ENCODE measurements at places on chromosomes 4 and X.

- peak; percentile 93 for DNase-seq
Measured at GRCh38 chrX:130170752-130171445, 863 bp upstream of the RAB33A start.

GRCh38 chr4:98605216-98605615 lies 53.2 kb downstream of the TSPAN5 start:
- no peak for DNase-seq

GRCh38 chrX:123084797-123085196 lies 99.3 kb upstream of the GRIA3 start:
- DNase-seq: no peak

- DNase-seq: no peak
Measured at GRCh38 chrX:120746153-120746552, 116.3 kb upstream of the C1GALT1C1 start.

DNA sequence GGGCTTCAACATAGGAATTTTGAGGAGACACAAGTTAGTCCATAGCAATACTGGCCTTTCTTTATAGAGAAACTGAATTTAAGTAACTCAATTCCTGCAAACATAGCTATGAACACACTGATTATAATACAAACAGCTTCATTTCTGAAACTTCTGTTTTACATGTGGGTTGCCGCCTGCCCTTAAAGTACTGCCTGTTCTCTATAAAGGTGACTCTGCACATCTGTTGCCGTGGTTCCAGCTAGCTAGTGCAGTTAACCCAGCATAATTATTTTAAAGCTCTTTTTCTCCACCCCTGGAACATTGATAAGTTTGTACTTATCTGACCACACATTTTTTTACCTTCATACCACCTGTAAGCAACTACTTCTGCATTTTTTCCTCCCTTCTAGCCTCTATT lies 177.6 kb downstream of the NWD2 start:
- no peak for DNase-seq

GRCh38 chr4:187602339-187603092 lies 393.1 kb upstream of the ZFP42 start:
- no peak for DNase-seq

GRCh38 chrX:84046403-84046984 lies 141.5 kb downstream of the RPS6KA6 start:
- peak; percentile 9 for DNase-seq

- no peak for DNase-seq
Measured at GRCh38 chr4:158949099-158949498, 153.8 kb upstream of the RAPGEF2 start.

GRCh38 chr4:51868449-51868847 lies 25.5 kb downstream of the DCUN1D4 start:
- DNase-seq: no peak

DNA sequence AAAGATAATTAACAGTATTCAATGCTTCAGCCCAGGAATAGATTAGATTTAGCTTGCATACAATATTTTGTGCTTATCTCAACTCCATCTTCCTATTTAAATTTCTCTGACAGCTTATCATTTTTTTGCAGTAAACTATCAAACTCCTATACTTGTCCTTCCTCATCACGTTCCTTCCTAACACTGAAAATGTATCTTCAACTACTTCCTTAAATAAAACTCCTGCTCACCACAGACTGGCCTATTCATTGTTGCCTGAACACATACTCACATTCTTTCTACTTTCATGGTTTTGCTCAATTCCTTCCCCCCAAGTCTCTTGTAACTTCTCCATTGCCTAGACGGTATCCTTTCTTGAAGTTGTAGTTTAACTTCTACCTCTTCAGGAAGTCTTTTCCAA lies 28.5 kb upstream of the PTPN13 start:
- DNase-seq: no peak

DNA sequence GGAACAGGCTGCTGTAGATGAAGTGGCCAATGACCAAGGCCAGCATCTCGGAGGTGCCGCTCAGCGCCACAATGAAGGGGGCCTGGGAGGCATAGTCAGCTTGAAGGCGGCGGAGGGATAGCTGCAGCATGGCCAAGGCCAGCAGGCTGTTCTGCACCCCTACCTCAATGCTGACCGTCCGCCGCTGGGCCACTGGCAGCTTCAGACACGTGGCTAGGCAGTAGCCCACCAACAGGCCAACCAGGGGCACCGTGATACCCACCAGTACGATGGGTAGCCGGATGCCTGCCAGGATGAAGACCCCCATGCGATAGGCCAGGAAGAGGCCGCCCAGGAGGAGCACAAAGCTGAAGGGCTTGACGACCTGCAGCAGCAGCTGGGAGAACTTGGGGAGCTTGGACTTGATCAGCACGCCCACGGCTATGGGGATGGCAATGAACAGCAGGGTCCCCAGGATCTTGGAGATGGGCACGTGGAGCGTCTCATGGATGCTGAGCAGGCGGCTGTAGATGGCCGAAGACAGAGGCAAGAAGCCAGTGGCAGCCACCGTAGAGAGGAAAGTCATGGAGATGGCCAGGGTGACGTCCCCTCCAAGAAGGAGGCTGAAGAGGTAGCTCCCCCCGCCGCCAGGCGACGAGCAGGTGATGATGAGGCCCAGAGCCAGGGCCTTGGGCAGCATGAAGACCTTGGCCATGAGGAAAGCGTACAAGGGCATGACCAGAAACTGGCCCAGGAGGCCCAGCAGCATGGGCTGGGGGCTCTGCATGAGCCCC lies 1.3 kb upstream of the UBL4A start:
- DNase-seq: no peak

GRCh38 chr4:120842031-120842430 lies 80.5 kb downstream of the PRDM5 start:
- DNase-seq: no peak

DNA sequence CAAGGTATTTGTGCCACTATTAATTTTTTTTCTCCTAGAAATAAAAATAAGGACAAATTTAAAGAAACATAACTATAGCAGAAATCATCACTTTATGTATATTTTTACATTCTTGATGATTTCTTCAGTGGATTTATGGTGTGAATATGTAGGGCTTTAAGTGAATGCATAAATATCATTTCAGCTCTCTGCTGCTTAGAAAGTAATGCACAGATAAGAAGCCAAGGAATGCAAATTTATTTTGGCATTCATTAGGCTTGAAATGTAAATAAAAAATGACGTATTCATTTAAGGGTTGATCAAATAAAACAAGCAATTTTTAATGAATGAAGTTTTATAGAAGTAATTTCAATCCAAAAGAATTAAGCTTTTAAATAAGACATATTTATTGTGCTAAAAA lies 66.3 kb downstream of the NFKB1 start:
- DNase-seq: no peak

DNA sequence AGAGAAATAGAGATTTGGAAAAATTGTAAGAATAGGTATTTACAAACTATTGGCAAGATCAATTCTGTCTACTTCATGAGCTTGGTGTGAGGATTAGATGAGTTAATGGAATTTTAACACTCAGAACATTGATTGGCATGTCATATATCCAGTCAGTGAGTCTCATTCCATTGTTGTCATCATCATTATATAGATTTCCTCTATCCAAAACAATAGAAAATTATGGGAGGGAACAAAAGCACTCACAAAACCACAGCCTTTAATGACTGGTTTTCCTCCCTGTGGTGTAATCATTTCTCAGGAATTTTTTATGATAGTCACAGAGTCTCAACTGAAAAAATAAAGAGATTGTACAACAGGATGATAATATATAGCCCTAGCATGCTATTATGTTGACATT lies 21.1 kb downstream of the KLHL5 start:
- no peak for DNase-seq

DNA sequence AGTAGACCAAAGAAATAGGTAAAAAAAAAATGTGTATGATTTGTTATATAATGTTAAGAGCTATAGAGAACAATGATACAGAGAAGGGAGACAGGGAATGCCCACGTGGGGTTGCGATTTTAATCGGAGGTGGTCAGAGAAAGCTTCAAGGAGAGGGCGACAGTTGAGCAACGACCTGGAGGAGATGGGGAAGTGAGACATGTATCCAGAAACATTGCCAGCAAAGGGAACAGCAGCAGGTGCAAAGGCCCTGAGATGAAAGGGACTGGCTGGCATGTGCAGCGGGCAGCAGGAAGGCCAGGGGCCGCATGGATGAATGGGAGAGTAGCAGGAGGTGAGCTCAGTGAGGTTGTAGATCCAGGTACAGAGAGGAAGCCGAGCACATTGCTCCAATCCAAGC lies 32.9 kb downstream of the NIPAL1 start:
- DNase-seq: no peak

DNA sequence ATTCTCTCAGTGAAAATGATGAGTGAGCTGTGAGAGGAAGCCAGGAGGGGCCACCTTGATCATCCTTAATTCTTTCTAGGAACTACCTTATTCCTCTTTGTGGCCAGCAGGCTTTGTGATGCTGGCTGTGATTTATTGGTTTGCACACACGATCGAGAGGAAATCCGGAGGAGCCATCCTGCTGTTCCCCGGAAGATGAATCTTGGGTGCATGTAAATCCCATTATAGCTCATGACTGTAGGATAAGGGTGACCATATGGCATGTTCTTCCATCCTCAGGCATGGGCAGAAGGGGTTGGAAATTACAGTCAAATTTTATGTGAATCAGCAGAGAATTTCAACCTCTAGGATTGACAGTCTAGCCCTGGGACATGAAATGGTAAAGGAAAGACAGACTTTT lies 254.5 kb downstream of the UNC5C start:
- peak; percentile 82 for DNase-seq

DNA sequence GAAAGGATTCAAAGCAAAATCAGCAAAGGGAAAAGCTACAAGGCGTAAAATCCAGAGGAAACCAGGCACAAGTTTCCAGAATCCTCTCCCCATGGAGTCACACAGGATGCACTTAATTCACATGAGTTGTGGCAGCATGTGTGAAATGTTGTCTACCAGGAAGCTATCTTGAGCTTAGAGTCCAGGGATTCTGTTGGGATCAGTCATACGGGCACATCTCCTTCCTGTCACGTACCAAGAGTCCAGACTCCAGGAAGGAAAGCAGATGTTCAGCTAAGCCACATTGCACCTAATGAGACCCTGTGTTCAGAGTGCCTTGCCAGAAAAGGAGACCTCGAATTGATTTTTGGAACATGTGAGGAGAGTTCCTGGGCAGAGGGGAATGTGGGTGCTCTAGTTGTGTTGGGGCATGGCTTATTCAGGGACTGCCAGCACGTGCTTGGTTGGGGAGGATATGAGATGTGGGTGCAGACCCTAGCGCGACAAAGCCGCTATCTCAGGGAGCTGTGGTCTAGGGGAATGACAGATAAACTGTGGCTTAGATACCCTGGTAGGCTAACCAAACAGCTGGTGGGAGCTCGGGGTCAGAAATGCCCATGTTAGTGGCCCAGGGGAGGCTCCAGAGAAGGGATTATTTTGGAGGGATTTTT lies 70.0 kb downstream of the EVC start:
- no peak for DNase-seq

DNA sequence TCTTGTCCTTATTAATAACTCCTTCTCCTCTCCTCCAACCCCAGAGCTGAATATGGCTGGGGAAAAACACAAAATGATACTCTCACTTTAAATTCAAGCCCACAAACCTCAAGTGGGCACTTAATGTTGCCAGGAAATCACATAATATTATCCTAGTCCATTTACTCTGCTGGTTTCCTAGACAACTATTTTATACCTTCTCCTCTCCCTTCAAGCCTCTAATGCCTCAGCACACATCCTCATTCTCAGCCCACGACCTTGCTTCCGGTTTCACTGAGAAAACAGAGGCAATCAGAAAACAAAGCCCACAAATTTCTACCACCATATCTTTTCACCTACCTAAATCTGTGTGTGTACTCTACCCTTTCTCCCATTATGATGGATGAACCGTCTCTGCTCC lies 12.1 kb upstream of the CLCN5 start:
- DNase-seq: no peak

Measured in NCI-H524 (cell line).